ENCODE measurements at places on chromosomes 13 and 19.

- no peak for DNase-seq
These were observed 30.7 kb upstream of the RCBTB2 start for GRCh38 chr13:48563626-48564025.

GRCh38 chr13:74132776-74133656 lies 1.2 kb downstream of the KLF12 start:
- peak; percentile 43 for DNase-seq

- peak; percentile 59 for DNase-seq
These were observed 1.0 kb upstream of the ICAM5 start for GRCh38 chr19:10288662-10289166.

GRCh38 chr13:24203811-24204210 lies 43.3 kb downstream of the SPATA13 start:
- peak; percentile 45 for DNase-seq

GRCh38 chr13:107734891-107735625 lies 480.3 kb downstream of the LIG4 start:
- no peak for DNase-seq

DNA sequence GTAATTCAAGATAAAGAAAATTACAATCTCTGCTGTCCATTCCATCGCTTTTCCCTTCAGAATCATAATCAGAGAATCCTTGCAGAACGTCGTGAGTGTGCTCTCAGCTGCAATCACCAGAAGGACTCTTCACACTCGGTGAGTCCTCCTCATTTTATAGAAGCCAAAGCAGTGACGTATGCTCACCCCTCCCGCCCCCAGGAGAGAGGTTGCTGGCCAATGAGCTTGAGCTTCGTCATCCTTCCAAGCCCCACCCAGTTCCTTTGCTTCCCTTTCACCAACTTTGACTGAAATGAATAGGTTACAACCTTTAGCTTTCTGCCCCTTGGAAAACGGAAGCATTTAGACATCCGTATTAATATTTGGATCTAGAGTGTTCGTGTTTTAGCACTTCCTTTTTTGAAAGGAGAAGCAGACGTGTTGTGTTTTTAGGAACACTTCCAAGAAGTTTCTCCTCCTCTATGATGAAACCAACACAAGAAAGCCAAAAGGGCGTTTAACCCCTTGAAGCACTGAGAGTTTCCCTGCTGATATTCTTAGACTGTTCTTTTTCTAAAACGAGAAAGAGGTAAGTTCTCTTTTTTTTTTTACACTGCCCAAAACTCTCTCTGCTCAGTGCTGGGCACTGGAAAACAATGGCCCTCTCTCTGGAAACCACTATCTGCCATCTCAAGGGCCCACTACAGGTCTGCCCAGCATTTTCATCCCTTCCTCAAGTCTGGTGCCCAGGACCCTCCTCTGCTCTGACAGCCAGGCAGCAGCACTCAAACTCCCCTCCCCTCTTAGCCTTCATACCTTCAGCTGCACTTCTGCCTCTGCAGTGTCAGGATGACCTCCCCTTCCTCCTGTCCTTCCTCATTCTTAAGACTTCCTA lies 44.3 kb upstream of the CEACAM21 start:
- peak; percentile 92 for DNase-seq

- no peak for DNase-seq
These were observed 352.9 kb downstream of the FOXO1 start for GRCh38 chr13:40313269-40314200.

DNA sequence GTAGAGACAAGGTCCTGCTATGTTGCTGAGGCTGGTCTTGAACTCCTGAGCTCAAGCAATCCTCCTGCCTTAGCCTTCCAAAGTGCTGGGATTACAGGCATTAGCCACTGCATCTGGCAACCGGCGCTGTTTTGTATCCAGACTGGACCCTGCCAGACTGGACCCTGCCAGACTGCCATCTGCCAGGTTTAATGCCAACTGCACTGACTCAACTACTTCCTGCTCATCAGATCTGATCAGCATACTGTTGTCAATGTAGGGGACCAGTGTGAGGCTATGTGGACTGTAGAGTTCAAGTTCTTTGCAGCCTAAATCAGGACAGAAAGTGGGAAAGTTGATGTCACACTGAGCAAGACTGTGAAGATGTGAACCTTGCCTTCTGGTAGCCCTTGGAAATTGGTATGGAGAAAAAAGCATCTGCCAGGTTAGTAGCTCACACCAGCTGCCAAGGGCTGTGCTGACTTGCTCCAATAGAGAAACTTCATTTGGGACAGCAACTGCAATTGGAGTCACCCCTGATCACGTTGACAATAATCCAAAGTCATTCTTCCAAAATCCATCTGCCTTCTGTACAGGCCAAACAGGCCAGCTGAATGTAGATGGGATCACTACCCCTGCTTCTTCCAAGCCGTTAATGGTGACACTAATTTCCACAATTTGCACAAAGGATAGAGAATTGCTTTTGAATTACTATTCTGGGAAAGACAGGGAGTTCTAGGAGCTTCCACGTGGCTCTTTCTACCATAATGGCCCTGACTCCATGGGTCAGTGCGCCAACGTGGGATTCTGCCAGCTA lies 36.8 kb upstream of the ATP1A3 start:
- no peak for DNase-seq

DNA sequence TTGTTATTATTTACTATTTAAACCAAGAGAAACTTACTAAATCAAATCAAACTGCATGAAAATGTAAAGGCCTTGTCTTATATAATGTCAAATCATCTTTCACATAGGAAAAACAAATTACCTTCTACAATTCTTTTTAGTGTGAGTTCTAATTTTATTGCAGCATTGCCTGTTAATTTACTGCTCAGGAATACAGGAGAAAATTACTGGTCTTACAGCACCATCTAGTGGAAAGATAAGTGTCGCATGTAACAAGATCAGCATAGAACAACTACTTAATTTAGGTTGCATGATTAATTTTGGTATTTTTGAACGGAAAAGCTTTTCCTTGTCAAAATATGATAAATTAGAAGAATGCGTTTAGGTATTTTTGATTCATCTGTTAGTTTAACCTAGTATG lies 502.7 kb downstream of the UQCRFS1 start:
- DNase-seq = peak; percentile 63

DNA sequence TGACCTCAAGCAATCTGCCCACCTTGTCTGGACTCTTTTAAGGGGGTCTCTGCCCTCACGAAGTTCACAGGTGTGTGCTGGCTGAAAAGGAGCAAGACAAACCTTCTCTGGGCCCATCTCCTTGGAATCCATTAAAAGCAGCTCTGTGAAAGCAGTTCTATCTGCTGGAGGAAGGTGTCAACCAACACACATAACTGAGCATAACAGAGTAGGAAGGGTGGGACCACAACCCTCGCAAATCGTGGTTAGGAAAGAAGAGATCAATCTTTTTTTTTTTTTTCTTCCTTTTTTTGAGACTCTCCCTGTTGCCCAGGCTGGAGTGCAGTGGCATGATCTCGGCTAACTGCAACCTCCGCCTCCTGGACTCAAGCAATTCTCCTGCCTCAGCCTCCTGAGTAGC lies 1.4 kb downstream of the SUGP2 start:
- DNase-seq = no peak

DNA sequence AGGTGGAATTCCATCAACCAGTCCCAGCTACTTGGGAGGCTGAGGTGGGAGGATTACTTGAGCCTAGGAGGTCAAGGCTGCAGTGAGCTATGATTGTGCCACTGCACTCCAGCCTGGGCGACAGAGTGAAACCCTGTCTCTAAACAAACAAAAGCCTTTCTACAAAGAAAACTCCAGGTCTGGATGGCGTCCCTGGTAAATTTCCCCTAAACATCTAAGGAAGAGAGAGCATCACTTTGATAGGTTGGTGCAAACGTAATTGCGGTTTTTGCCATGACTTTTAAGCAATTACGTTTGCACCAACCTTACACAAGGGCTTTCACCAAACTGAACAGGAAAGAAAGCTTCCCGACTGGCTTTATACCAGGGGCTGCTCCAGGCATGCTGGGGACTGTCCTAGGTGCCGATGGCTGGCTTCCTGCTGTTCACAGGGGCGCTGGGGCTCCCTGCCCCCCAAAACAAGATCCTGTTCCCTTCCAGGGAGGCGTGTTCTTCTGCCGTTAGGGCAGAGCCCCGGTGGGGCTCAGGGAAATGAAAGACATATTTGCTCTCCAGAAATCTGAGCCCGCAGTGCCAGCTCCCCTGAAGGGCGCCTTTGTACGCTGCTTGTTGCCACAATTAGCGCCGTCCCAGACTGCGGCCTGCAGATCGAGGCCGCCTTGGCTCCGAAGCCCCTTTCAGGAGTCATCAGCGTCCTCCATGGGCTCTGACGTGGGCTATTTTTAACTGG lies 38.7 kb upstream of the KLF2 start:
- no peak for DNase-seq

DNA sequence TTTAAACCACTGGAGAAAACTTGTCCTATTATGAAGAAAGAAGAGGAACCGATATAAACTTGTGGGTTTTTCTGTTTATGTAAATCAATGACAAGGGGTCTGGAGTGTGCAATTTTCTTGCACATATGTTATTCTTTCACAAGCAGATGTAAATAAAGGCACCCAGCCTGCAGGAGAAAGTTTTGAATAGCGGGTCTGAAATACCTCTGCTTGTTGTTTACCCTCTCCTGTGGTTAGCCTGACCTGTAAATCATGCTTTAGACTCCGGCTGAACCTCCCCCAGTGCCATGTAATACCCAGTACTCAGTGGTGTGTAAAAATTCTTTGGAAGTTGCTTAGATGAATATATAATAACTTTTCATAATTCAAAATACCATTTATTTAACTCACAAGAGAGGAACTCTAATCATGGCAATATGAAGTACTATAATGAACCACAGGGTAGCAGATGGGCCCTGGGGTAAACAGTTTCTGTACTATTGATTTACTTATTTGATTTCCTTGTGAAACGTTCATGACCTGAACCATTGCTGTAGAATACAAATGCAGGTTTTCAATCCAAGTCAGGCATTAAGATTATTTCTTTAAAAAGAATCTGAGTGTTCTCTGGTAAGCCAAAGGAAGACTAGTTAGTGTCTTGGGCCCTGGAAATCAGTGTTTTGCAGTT lies 245.1 kb downstream of the LMO7 start:
- no peak for DNase-seq

- no peak for DNase-seq
These were observed 122.4 kb downstream of the AKAP11 start for GRCh38 chr13:42394361-42394708.

GRCh38 chr19:13099073-13099999 lies 3.3 kb downstream of the LYL1 start:
- peak; percentile 86 for DNase-seq

DNA sequence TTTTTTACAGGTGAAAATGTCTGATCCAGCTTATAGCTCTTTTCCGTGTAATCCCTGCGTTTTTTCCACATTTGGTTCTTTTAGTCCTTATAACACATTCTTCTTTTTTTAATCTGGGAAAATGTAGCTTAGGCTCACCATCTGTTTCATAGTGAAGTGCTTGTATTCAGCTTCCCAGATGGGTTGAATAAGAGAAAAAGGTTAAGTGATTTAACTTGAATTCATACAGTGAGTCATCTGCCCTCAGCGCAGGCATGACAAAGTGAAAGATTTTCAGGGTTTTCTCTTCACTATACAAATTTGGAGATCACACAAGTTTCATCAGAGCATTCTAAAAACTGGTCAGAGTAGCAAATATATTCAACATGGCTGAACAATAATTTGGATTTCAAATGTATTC lies 224.8 kb downstream of the SPRY2 start:
- no peak for DNase-seq

- no peak for DNase-seq
These were observed 5.9 kb upstream of the CACNG7 start for GRCh38 chr19:53903055-53903680.

GRCh38 chr19:2550431-2551171 lies 74.7 kb downstream of the GADD45B start:
- DNase-seq = no peak

- no peak for DNase-seq
These were observed 1323.9 kb upstream of the SPRY2 start for GRCh38 chr13:81664872-81665271.

GRCh38 chr19:20925481-20925880 lies 2.4 kb downstream of the ZNF85 start:
- DNase-seq = no peak

GRCh38 chr13:101289764-101290163 lies 126.5 kb downstream of the NALCN start:
- no peak for DNase-seq

- DNase-seq = peak; percentile 40
These were observed 989 bp upstream of the SSC5D start for GRCh38 chr19:55486971-55487923.

DNA sequence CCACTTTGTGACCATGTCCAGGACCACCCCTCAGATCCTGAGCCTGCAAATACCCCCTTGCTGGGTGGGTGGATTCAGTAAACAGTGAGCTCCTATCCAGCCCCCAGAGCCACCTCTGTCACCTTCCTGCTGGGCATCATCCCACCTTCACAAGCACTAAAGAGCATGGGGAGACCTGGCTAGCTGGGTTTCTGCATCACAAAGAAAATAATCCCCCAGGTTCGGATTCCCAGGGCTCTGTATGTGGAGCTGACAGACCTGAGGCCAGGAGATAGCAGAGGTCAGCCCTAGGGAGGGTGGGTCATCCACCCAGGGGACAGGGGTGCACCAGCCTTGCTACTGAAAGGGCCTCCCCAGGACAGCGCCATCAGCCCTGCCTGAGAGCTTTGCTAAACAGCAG lies 7.7 kb upstream of the CEACAM7 start:
- no peak for DNase-seq

DNA sequence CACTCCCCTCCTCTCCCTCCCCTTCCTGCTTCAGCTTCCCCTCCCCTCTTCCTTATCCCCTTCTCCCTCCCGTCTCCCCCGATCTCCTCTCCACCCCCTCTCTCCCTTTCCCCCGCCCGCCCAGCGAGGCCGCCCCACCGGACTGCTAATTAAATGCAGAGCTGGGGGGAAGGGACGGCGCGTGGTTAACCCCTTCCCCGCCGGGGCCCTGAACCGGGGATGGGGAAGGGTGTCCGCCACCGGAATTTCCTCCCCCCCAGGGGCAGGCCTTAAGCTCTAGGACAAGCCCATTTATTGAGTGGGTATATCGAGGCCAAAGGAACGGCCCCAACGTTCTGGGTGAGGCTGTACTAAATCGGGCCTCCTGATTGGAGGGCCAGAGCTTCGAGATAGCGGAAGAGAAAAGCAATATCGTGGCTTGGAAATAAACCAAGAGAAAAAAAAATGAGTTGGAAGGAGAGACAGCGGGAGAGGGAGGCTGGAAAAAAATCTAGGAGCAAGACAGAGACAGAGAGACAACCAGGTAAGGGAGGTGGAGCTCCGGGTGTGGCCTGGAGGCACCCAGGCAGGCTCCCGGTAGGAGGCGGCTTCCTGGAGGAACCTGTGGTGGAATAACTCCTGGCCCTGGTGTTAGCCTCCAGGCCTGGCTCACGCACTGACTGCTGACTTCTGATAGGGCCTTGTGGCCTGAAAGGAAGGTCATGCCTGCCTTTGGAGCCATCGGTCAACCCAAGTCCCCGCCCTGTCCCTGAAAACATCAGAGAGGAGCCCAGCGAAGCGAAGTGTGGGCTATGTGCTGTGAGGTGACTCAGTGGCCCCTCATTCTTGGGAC lies 11.6 kb upstream of the JUND start:
- DNase-seq = peak; percentile 87

DNA sequence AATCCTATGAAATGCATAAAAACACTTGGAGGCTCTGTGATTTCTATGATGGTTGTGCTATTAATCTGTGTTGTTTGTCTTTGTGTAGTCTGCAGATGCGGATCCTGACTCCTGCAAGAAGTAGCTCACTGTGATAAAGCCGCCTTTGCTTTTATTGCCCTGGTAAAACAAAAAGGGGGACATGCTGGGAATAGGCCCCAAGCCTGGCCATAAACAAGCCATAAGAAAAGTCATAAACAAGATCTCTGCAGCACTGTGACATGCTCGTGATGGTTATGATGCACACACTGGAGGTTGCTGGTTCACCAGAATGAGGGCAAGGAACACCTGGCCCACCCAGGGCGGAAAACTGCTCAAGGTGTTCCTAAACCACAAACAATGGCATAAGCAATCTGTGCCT lies 26.6 kb upstream of the ZNF266 start:
- DNase-seq = no peak

Measured in activated CD4-positive, alpha-beta T cell treated with anti-CD3 and anti-CD28 coated beads, Interleukin-2, amount 50 U/mL, for 16 hours (primary cell).